ENCODE measurements at places on chromosomes 5 and 9.

DNA sequence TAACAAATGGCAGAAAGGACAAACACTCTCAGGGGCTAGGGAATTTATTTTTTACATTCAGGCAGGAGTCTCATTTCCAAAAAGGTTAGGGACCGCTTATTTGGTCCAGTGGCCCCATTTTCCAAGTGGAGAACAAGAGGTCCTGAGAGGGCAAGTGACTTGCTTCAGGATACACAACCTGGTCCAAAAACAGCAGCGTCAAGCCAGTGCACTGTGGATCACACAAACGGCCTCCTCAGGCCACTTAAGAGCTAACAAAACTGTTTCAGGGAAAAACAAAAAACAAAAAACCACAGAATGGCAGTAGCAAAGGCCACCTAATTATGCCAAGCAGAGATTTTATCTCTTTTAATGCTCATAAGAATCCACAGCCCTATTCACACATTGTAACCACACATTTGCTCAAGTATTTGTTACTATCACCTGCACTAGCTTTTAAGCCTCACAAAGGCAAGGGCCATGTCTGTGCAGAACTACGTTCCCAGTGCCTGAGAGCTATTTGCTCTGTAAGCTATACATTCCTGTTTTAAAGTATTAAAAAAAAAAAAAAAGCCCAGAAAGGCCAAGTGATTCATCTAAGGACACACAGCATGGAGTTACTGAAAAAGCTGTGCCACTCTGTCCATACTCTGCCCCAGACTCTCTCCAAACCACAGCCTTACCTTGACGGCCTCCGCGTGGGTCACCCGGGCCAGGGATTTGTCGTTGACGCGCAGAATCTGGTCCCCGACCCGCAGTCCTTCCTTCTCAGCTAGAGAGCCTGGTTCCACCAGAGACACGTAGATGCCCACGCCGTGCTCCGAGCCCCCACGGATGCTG is 1.5 kb downstream of the WHRN start:
- no peak for DNase-seq

DNA sequence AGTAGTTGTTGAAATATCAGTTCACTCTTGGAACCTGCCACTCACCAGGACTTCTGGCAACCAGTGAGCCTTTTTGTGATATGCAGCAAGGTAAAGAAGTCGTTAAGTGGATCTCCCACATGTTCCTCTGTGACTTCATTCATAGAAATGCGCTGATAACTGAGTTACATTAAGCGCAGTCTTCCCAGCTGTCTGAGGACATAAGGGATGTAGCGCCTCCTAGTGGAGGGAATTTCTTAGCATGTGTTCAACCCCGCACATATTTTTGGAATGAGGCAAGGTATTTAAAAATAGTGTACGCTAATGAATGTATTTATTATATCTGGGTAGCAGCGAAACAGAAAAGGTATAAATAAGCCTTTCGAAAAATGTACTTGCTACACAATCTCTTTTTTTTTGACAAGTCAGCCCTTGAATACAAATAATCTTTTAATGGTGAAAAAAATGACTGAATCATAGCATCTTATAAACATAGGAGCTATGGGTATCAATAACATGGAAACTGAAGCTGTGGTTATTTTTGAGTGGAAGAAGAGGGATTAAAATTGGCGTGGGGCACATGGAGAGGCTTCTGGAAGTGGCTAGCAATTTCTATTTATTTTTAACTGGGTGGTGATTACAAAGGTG is 38.0 kb downstream of the PALM2AKAP2 start:
- peak; percentile 89 for DNase-seq

DNA sequence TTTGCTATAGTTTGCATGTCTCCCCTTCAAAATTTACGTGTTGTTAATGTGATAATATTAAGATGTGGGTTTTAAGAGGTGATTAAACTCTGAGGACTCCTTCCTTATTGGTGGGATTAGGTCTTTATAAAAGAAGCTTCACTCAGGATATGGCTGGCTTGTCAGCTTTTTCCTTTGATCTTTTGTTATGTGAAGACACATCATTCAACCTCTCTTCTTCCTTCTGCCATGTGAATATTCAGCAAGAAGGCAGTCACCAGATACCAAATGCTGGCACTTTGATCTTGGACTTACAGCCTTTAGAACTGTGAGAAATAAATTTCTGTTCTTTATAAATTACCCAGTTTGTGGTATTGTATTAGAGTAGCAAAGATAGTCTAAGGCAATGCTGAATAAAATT is 855.9 kb upstream of the CDH10 start:
- no peak for DNase-seq

GRCh38 chr5:131550606-131551005 is 84.4 kb downstream of the RAPGEF6 start:
- no peak for DNase-seq

- DNase-seq = peak; percentile 22
Observed at GRCh38 chr5:120464627-120465435, 731 bp downstream of the PRR16 start.

- DNase-seq = no peak
Observed at GRCh38 chr5:140007311-140007710, 35.8 kb downstream of the NRG2 start.

GRCh38 chr9:119781886-119782285 is 412.7 kb upstream of the BRINP1 start:
- no peak for DNase-seq

- DNase-seq = no peak
Observed at GRCh38 chr5:157033071-157033583, 25.8 kb downstream of the HAVCR1 start.
